ENCODE measurements at places on chromosomes 16 and 17.

DNA sequence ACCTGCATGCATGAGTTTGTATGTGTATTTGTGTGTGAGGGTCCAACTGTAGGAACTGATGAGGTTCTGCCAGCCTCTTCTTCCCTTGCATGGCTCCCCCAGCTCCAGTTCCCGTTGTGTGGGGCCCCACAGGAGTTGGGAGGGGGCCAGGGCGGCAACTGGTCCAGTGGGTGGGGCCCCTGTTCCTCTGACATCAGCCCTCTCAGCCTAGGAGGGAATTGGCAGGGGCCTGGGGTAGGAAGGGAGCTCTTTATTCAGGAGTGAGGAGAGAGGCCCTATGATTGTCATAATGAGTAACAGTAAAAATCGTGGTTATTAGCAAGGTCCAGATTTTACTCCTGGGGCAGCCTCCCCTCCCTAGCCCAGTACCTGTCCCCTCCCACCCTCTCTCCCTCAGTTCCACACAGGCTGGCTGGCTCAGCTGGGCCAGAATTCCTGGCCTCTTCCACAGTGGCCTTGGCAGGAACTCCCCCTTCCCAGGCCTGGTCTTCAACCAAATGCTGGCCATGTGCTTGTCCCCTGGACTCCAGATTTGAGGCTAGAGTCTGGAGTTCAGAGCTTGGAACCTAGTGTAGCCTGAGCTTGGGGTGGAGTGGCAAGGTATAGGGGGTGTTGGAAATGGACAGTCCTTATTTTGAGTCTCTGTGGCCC is 18.9 kb downstream of the RARA start:
- DNase-seq: no peak

DNA sequence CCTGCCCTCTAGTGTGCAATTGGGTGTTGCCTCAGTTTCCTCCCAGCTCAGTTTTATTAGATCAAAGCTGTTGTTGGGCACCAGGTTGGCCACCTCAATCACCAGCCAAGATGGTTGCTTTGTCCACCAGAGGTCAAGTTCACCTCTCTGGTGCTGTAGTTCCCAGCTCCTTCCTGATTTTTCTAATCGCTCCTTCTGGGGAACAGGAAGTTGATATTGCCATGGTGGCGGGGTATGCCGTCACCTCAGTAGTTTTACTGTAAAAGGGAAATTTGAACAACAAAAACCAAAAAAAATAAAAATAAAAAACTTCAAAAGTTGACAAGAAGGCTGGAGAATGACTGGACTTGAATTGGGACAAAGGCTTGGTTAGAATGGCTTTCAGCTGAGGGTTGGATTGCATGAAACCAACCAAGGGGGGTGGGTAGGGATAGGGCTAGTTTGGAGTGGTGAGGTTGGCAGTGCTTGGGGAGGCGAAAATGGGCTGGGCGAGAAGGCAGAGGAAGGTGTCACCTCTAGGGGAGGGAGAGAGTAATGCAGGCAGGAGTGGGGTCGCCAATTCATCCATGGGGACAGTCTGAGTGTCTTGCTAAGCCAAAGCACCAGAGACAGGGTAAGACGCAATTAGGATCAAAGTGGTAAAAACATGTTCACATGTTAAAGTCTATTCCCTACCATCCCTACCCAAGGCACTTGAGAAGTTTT is 6.2 kb downstream of the EFNB3 start:
- DNase-seq: no peak

- DNase-seq: no peak
These were observed 556.9 kb upstream of the CDH5 start for GRCh38 chr16:65809627-65810026.

- no peak for DNase-seq
These were observed 50.7 kb downstream of the TANGO6 start for GRCh38 chr16:68893710-68894705.

- no peak for DNase-seq
These were observed 46.5 kb downstream of the SDR42E1 start for GRCh38 chr16:81964808-81965207.

- DNase-seq: no peak
These were observed 43.5 kb downstream of the ZDHHC7 start for GRCh38 chr16:84967828-84968227.

DNA sequence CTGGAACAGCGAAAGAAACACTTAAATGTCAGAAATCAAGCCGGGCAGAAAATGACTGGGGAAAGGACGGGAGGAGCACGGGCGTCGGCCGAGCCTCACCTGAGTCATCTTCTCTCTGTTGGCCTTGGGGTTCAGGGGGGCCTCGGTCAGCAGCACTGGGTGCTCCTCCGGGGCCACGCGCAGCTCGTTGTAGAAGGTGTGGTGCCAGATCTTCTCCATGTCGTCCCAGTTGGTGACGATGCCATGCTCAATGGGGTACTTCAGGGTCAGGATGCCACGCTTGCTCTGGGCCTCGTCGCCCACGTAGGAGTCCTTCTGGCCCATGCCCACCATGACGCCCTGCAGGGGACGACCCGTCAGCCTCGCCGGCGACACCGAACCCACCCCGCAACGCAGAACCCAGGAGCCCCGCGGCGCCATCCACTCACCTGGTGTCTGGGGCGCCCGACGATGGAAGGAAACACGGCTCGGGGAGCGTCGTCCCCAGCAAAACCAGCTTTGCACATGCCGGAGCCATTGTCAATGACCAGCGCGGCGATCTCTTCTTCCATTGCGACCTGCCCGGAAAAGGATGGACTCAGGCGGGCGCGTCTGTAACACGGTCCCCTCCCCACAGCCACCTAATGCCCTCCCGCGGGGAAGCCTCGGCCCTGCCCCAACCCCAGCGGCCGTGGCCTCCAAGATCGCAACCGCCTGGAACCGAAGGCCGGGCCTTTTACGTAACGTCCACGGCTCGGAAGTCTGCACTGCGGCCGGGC is 616 bp downstream of the ACTG1 start:
- DNase-seq: no peak

- no peak for DNase-seq
These were observed 55.4 kb downstream of the JPH3 start for GRCh38 chr16:87657621-87658192.

- no peak for DNase-seq
These were observed 5.0 kb upstream of the KCNJ18 start for GRCh38 chr17:21687136-21687953.
